KBM-7 (cell line): ENCODE measurements at places on chromosomes 7 and 10.
A peak's percentile ranks its signal among the peaks of the same experiment; 100 is the strongest.

GRCh38 chr10:30502266-30503060, 68.5 kb downstream of the MAP3K8 start:
- peak; percentile 56 for DNase-seq

GRCh38 chr7:155961241-155962190, 149.3 kb upstream of the SHH start:
- no peak for DNase-seq

GRCh38 chr10:6522230-6522629, 57.8 kb downstream of the PRKCQ start:
- no peak for DNase-seq

DNA sequence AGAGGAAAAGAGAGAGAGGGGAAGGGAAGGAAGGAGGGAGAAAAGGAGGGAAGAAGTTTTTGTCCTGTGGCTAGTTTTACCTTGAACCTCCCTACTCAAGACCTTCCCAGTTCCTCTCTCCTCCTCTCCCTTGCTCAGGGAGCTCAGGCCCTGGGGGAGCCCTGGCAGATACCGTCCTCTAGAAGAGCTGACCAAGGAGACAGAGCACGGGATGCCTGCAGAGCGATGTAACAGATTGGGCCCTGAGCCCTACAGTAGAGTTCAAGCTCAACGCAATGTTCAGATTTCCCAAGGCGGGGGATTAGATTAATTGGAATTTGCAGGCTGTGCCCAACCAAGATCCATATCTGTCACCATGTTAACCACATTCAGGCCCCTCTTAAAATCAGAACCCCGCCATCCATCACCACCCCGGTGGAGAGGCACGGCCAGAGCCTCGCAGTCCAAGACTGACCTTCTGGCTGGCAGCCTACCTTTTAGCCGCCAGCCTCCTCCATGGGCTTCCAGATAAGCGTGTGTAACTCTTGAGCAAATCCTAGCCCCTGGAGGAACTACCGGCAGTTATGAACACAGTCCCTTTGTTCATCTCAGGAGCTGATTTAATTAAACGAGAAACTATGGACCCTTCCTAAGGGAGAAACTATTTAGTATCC, 70.6 kb downstream of the KCNMA1 start:
- no peak for DNase-seq

- no peak for DNase-seq
Observed at GRCh38 chr10:124659380-124659779, 84.8 kb downstream of the FAM53B start.

DNA sequence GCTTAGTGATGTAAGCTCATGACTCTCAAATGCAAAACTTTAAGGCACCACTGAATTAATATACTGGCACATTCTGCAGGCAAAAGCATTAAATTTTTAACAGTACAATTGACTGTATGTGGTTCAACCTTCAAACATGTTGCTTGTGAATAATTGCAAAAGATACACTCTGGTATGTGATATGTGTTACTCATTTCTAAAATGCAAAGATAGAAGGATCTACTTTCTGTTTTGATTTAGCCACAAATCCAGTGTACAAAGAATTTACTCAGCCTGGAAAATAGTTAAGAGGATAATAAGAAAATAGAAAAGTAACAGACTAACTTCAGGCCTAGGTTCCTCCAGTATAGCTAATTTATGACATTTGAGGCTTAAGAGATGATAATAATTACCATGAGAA, 66.6 kb upstream of the NOBOX start:
- DNase-seq = no peak

GRCh38 chr7:51918581-51918980, 602.0 kb upstream of the COBL start:
- DNase-seq = no peak

DNA sequence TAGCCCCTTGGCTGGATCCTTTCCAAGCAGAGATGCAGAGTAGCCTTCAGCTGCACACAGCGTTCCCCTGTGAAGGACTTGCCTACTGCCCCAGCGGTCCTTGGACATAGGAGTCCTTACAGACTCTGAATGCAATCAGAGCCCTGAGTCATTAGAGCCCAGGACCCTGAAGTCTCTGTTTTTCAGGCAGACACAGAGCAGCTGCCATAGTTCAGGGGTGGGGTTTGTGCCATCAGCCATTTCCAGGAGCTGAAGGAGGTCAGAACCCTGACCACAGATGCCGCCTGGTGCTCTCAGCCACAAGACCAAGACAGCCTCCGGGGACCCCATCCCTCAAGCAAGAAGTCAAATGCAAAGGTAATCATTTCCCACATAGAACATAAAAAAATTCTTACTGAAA, 32.8 kb upstream of the WDFY4 start:
- no peak for DNase-seq

DNA sequence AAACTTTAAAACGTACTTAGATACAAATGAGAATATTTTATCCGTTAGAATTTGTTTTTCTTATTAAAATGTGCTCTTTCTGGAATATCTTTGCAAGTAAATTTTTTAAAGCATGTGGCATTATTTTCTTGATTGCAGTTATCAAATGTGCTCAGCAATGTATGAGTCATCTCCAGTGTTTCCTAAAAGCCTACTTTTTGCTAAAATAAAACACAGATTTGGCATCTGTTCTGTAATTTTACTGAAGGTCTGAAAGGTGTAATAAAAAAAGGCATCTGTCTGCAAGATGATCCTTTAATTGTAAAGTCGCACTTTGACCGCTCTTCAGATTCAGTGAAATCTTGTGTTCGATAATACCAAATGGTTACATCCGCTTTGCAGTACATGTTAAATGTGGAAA, 3.4 kb downstream of the GNAT3 start:
- DNase-seq = no peak

DNA sequence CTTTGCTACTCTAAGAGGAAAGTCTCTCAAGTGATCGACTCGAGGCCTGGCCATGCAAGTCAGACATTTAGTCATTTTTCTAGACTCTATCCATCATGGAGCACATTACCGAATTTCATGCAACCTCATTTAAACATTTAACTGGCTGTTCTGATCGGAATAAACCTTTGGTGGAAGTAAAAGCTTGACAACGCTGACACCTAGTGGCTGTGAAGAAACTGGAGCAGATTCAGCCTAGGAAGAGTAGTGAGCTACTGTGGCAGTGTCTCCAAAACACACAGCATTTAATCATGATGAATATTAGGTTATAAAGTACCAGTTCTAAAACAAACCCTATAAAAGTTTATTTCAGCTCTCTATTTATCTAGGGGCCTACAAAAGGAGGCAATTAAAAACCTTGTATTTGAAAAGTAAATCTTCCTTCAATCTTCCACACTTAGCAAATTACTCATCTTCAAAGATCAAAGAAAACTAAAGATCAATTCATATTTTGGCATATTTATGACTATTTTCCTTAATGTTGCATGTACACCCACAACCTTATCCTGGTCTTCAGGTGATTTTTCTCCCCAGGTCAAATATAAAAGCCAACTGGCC, 175.0 kb downstream of the CTNNA3 start:
- DNase-seq = peak; percentile 34

- no peak for DNase-seq
Observed at GRCh38 chr7:136637813-136638212, 230.6 kb upstream of the CHRM2 start.

DNA sequence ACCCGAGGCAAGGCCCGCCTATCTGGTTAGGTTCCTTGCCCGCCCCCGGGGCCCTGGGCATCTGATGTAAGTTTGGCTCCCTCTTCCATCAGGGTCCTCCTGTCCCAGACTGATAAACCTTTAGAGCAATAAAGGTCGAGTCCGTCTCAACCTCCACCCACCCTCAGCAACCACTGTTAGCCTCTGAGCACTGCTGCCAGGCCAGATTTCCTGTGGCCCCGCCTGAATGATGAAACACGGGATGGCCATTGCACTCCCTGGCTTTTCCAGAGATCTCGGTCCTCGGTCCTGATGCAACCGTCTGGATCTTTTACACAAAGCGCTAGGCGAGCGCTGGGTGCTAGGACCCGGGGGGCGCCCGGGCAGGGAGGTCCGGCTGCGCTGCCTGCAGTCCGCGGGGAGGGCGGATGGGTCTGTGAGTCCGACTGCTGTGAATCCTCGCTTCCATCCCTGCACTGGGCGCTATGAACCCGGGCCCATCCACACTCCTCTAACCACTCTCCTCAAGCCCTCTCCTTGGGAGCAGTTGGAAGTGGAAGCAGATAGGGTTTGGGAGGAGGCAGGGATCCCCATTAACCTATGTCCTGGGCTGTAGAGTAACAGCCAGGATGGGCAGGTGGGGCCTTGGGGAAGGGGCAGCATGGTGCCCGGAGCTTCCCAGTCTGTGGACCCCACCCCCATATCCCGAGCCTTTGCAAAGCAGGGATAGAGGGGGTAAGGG, 875 bp upstream of the DDIT4 start:
- peak; percentile 86 for DNase-seq

GRCh38 chr10:109765838-109766237, 157.5 kb downstream of the XPNPEP1 start:
- DNase-seq = no peak

DNA sequence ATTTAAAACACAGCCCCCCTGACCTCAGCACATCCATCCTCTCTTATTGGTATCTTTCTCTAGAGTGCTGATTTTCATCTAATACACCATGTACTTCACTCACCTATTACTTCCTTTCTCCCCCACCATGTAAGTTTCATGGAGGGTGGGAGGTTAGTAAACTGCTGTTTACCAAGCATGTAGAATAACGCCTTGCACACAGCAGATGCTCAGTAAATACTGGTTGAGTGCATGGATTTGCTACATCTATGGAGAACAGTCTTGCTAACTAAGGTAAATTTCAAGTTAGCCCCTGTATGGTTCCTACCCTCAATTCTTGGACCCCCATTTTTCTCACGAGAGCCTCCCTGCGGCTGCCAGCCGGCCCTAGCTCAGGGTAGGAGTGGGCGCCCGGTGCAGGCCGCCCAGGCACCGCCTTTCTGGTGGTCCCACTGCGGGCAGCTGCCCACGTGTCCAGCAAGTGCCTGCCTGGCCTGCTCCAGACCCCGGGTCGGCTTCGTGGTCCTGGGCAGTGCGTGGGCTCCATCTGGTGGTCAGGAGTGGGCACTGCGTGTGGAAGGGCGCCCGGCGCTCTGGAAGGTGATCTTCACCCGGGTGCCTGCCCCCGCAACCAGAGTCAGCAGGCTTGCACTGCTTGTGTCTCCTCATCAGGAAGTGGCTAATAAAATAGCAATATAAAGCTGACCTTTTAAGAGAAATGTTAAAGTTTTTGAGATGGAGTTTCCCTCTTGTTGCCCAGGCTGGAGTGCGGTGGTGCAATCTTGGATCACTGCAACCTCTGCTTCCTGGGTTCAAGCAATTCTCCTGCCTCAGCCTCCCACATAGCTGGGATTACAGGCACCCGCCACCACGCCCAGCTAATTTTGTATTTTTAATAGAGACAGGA, 63.4 kb upstream of the DNAJB6 start:
- peak; percentile 90 for DNase-seq

- no peak for DNase-seq
Observed at GRCh38 chr10:36248304-36248981, 606.3 kb upstream of the FZD8 start.

- no peak for DNase-seq
Observed at GRCh38 chr7:176786-177459, 15.4 kb upstream of the FAM20C start.

DNA sequence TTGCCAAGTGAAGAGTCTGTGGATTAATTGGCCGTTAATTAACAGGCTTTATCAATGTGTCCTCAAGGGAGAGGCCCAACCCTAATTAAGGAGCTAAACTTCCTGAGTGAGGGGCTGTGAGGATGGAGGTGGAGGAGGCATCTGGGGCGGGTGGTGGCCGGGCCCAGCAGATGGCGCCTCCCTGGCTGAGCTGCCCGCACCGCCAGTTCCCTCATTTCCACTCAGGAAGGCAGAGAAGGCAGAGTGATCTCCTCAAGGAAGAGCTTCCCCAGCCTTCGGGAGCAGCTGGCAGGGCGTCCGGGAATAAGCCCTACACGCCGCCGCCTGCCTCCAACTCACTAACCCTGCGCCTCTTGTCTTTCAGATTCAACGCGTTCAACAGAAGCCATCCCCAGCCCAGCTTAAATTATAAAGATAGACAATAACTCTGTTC, 112.2 kb downstream of the CYTH3 start:
- DNase-seq = peak; percentile 35

- DNase-seq = peak; percentile 18
Observed at GRCh38 chr7:157301610-157302120, 35.1 kb upstream of the DNAJB6 start.

DNA sequence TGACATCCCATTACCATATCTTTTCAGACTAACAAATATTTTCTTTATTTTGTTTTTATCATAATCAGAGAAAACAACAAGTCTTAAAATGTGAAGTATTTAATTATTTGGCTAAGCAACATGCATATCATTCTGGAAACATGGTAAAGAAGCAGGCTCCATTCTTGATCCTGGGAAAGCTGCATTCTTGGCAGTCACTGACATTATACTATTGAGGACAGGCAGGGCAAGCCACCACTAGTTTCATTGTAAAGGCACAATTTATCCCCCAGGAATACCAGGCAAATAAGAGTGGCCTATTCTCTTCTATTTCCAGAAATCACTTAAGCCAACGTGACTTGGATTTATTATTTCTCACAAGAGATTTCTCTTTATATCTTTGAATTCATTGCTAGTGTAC, 153.8 kb upstream of the AKR1E2 start:
- no peak for DNase-seq

- DNase-seq = no peak
Observed at GRCh38 chr10:95401704-95402469, 111.1 kb upstream of the PDLIM1 start.

- no peak for DNase-seq
Observed at GRCh38 chr7:21829731-21830130, 116.0 kb downstream of the CDCA7L start.

DNA sequence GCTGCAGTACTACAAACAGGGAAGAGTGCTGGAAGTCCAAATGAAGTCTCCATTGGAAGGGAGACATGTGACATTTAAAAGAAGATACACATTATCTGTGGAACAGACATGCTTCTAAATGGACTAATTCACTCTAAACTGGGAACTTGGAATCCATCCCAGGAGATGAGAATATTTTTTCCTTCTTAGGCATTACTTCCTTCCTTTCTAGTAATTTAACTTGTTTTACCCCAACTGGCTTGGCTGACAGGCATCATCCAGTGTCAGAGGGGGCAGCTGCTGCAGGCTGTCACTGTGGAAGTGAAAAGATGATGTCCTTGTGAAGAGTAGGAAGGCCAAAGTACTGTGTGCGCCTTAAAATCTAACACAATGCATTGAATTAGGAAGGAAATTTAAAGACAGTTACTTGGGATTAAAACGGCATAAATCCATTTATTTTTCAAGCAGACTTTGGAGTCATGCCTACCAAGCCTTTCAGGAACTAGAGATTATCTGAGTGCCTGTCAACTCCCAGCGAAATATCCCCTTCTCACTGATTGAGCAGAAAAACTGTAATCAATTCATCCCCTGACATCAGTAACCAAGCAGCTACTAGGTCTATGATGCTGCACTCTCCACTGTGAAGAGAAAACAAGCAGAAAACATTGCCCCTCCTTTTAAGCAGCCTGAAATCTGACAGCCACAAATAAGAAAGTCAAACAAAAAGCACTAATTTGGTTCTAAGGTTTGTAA, 161.2 kb downstream of the DGKI start:
- DNase-seq = no peak

DNA sequence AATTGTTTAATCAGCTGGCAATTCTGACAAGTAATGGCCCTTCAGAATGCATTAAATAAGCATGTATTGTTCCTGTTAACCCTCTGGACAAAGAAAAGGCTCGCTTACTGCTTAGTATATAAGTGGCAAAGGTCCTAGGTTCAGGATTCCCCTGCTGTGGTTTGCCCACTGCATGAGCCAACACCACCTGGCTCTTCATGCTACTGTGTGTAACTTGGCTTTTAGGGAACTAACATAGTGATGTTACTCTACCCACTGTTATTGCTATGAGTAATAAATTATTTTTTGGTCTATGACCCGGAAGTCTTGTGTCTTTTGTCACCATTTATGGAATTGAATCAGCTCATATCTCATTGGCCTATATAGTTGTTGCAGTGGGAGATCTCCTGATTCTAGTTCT, 791.7 kb upstream of the PHF14 start:
- no peak for DNase-seq
